Stimulated activated CD4-positive, alpha-beta T cell treated with anti-CD3 and anti-CD28 coated beads, Interleukin-2, amount 100 ng/mL, for 24 hours (primary cell): ENCODE measurements at places on chromosomes 7 and 10.

DNA sequence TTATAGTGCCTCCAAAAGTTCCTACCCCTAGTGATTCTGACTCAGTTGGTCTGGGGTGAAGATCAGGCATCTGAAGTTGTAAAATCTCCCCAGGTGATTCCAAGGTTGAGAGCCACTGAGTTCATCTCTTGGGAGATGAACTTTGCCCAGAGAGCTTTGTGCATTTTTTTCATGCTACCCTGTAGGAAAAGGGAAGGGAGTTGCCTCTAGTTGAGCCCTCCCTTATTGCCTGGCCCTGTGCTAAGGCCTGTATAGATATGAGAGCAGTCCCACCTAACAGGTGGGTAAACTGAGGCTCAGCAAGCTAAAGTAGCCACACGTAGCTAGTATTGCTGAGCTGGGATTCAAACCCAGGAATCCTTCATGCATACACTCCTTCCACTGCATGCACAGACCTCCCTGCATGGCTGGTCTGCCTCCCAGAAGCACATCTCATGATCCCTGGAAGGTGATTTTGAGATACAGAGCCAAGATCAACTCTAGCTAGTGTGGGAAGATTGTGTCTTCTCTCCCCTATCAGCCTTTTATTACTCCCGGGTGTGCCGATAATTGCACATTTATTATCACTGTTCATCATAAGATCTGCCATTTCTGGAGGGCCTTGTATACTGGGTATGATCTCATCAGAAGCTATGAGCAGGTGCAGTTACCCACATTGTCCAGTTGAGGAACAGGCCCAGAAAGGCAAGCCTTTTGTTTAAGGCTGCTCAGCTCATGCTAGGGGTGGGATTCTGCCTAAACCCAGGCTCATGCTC is 47.0 kb downstream of the TBATA start:
- DNase-seq: no peak

DNA sequence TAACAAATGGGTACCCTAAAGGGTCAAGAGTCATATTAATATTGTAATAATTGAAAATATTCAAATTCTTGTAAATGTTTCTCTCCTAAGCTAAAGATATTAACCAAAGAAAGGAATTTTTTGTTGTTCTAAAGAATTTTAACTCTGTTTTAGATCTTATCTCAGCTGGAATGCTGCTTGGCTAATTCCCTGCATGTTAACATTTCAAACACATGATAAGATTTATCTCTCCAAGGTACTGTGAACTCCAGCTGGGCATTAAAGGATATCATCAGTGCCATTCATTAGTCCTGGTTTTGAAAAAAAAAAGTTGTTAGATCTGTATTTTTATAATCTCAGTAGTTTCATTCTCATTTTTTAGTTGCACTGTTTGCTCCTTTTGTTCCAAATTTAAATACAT is 76.9 kb downstream of the MAPK8 start:
- no peak for DNase-seq

- no peak for DNase-seq
Measured at GRCh38 chr7:93622036-93623033, 47.8 kb upstream of the CALCR start.

DNA sequence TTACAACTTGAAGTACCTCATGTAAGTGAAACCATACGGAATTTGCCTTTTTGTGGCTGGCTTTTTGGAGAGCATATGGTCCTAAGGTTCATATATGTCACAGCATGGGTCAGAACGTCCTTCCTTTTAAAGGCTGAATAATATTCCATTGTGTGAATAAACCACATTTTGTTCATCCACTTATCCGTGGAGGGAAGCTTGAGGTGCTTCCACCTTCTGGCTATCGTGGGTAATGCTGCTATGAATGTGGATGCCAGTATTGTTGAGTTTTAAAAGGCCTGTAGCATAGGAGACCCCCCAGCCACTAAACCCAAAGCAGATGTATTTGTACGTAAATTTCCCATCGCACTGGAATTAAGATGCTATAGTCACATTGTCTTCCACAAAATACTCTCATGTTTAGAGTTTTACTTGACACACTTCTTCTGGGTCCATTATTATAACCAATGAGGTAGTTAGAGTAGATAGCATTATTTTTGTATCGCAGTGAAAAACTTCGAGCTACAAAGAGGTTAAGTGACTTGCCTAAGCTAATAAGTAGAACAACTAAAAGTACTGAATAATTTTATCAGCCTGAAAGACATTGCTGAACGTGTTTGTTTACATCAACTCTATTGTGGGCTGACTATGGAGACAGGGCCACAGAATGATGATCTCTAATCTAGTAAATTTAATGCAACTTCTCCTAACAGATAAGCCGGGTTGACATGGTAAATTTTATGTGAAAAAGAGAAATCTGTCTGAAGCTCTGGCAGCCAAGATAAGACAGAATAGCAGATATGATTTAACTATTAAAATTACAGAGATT is 183.0 kb upstream of the CTBP2 start:
- DNase-seq: no peak

DNA sequence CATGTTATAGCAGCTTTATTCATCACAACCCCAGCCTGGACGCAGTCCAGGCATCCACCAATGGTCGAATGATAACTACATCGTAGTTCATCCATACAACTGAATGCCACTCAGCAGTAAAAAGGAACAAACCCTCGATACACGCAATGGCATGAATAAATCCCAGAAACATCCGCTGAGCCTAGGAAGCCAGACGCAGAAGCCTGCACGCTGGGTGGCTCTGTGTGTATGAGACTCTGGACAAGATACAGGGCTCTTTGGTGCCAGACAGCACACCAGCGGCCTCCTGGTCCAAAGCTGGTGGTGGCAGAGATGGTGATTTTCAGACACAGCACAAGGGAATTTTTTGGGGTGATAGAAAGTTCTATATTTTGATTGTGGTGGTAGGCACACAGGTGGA is 10.0 kb upstream of the CRYGN start:
- DNase-seq: no peak

GRCh38 chr7:40542982-40543741 is 408.4 kb downstream of the SUGCT start:
- no peak for DNase-seq

GRCh38 chr10:16505161-16505560 is 16.5 kb downstream of the C1QL3 start:
- no peak for DNase-seq

DNA sequence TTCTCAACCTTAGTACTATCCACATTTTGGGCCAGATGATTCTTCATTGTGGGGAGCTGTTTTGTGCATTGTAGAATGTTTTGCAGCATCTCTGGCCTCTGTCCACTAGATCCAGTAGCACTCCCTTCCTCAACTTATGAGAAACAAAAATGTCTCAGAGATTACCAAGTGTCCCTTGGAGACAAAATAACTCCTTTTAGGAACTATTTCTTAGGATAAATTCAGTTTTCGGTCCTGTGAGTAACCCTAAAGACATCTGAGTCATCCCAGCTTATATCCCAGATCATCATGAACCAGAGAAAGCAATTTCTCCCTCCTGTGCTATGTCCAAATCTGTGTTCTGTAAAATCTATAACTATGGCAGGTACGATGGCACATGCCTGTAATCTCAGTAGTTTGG is 266.6 kb upstream of the PHYHIPL start:
- DNase-seq: no peak
